ENCODE measurements at places on chromosomes 3 and 15. TPM values are rescaled to one million over a fixed set of nuclear protein-coding genes. Genes with fewer than 3 reads are reported as not detected.

TIMMDC1 gene
- 37.6 TPM for total RNA-seq

CADPS gene
- total RNA-seq, result 12.5 TPM

GOLGA6B gene
- not detected for total RNA-seq

DNA sequence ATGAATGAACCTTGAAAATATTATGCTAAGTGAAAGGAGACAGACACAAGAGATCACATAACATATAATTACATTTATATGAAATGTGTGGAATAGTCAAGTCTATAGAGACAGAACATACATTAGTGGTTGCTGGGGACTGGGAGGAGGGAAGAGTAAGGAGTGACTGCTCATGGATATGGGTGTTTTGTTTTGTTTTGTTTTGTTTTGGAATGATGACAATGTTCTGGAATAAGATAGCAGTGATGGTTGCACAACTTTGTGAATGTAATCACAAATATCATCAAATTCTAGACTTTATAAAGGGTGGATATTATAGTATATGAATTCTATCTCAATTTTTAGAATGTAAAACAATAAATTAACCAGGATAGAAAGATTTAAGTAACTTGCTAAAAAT is 57.4 kb upstream of the PHLDB2 start:
- peak overlapping the region; percentile 74 for H3K27ac ChIP-seq
- DNase-seq, result no peak
- no peaks in the 10 kb centered on the region for H3K36me3 ChIP-seq

DNA sequence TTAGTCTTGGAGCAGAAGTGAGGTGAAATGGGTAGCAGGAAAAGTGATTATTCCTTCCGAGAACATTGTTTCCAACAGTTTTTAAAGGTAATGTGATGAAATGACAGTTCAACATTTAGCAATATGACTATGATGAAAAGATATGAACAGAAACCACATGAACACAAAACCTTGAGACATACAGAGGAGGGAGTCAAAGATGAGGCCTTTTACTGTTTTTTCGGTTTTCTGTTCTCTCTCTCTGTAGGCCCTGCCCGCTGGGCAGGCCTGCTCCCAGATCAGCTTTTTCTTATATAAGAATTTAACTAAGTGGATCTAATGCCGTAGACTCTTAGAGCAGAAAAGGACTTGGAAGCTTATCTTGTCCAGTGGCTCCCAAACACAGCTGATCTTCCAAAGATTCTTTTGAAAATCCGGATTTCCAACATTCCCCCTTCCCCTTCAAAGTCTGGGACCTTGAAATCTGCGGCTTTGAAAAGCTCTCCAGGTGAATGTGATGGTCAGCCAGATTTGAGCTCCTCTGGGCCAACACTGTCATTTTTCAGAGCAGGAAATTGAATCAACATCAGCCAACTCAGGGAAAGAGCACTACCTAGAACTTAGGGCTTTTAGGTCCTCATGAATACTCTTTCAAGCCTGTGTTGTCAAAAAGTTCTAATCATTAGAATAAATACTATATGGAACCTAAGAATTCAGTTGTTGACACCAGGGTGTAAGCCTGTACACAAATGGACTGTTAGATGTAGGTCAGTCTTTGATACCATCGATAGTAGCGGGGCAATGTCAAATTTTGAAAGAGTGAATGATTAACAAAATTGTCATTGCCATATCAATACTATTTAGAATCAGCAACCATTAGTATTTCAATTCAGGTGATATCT is 372.7 kb downstream of the SHQ1 start:
- H3K36me3 ChIP-seq, result no peaks in the 10 kb centered on the region
- H3K27me3 ChIP-seq, result no peaks in the 10 kb centered on the region
- H3K27ac ChIP-seq, result no peak overlapping the region
- no peak overlapping the region for H3K4me3 ChIP-seq
- no peaks in the 10 kb centered on the region for H3K4me1 ChIP-seq

All from sigmoid colon (tissue), 7 donors.